ENCODE measurements at places on chromosomes 4 and X. TPM values are rescaled to one million over a fixed set of nuclear protein-coding genes. Genes with fewer than 3 reads are reported as not detected.

Gene NSUN7
- 15.9 TPM for total RNA-seq

Gene STK32B
- 1.0 TPM for total RNA-seq

Gene ATP2B3
- total RNA-seq: 0.35 TPM

Gene FREM3
- total RNA-seq: not detected

Gene SPOCK3
- total RNA-seq: 0.28 TPM

Gene EFHC2
- 0.68 TPM for total RNA-seq

Gene TCEAL2
- total RNA-seq: 14.2 TPM

Gene CXCL1
- 0.20 TPM for total RNA-seq

Gene TLL1
- not detected for total RNA-seq

Gene TMPRSS11F
- total RNA-seq: not detected

- no peak overlapping the region for H3K27ac ChIP-seq
- H3K4me3 ChIP-seq: no peak overlapping the region
- peaks cover 3% of the 10 kb centered on the region for H3K4me1 ChIP-seq
- no peaks in the 10 kb centered on the region for H3K27me3 ChIP-seq
- peak; percentile 87 for DNase-seq
These were observed 2.9 kb downstream of the PAK3 start for GRCh38 chrX:111098874-111099273.

GRCh38 chr4:180350901-180351300, 1892.3 kb upstream of the TENM3 start:
- H3K4me3 ChIP-seq: no peak overlapping the region
- no peaks in the 10 kb centered on the region for H3K36me3 ChIP-seq
- no peak for DNase-seq
- H3K27me3 ChIP-seq: no peaks in the 10 kb centered on the region
- H3K4me1 ChIP-seq: no peaks in the 10 kb centered on the region

- DNase-seq: no peak
- H3K4me3 ChIP-seq: no peak overlapping the region
- no peak overlapping the region for H3K27ac ChIP-seq
- no peaks in the 10 kb centered on the region for H3K27me3 ChIP-seq
These were observed 1950.7 kb upstream of the IGFBP7 start for GRCh38 chr4:59060895-59061294.

DNA sequence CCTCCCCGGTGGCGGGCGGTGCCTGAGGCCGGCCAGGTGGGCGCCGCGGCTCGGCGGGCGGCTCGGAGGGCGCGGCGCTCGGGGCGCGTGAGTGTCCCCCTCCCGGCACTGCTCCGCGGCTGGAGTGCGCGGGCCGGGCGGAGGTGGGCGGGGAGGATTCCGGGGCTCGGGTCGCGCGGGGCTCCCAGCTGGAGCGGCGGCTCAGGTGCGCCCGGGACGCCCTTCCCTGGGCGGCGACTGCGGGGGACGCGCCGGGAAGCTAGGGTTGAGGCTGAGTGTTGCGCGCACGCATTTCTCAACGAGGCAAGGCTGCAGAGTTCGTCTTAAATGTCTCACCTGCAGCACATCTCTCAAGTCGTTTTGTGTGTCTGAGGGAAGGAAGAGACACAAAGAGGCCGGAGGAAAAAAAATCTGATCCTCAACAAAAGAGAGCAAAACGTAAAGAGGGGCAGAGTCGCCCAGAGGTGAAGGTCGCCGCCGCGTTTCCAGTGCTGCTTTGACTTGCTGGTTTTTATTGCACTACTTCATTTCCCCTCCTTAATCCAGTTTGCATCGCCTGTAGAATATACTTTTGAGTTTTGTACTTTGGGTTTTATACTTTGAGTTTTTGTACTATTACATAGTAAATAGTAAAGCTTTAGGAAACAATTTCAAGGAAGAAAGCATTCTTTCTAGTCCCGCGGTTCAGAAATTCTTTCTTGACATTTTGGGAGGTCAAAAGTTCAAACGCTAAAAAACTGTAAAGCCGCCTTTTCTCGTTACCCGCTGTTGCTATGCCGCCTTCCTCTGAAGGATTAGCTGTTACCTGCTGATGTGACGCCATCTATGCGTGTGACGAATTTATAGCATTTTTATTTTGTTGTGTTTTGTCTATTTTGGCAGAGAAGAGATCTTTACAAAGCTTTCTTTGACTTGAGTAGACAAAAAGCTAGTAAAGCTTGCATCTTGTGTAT, 106.5 kb upstream of the STOX2 start:
- peak; percentile 35 for DNase-seq
- H3K27me3 ChIP-seq: peaks cover 16% of the 10 kb centered on the region
- peak overlapping the region; percentile 86 for H3K4me3 ChIP-seq
- peaks cover 6% of the 10 kb centered on the region for H3K4me1 ChIP-seq
- no peak overlapping the region for H3K27ac ChIP-seq

- H3K4me1 ChIP-seq: peaks cover 3% of the 10 kb centered on the region
- peaks cover 36% of the 10 kb centered on the region for H3K36me3 ChIP-seq
- peak overlapping the region; percentile 82 for H3K4me3 ChIP-seq
- H3K27me3 ChIP-seq: no peaks in the 10 kb centered on the region
- H3K27ac ChIP-seq: peak overlapping the region; percentile 40
These were observed 3.1 kb downstream of the JADE1 start for GRCh38 chr4:128812442-128813235.

All from H9 (cell line).